Omental fat pad (tissue), 4 donors: ENCODE measurements at places on chromosomes 5 and 9.

GRCh38 chr9:135339378-135339973 lies 140.1 kb upstream of the PPP1R26 start:
- DNase-seq: no peak

DNA sequence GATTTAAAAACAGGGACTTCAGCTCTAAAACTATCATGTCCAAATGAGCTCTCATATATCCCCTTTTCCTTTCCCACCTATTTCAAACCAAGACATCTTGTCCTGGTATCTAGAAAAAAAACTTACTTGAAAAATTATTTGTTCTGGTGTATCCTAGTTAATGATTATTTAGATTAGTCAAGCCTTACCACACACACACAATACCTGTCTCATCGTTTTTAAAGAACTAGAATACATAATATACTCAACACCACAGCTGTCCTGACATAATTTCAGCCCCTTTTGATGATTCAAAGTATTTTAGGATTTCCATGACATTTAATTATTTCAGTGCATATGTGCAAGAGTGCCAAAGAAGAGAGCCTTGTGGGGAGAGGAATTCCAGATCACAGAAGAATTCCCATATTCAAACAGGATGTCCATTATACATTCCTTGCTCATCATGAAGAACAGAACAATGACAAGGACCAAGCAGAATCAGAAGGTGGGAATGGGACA lies 233.7 kb downstream of the SMARCA2 start:
- no peak for DNase-seq

DNA sequence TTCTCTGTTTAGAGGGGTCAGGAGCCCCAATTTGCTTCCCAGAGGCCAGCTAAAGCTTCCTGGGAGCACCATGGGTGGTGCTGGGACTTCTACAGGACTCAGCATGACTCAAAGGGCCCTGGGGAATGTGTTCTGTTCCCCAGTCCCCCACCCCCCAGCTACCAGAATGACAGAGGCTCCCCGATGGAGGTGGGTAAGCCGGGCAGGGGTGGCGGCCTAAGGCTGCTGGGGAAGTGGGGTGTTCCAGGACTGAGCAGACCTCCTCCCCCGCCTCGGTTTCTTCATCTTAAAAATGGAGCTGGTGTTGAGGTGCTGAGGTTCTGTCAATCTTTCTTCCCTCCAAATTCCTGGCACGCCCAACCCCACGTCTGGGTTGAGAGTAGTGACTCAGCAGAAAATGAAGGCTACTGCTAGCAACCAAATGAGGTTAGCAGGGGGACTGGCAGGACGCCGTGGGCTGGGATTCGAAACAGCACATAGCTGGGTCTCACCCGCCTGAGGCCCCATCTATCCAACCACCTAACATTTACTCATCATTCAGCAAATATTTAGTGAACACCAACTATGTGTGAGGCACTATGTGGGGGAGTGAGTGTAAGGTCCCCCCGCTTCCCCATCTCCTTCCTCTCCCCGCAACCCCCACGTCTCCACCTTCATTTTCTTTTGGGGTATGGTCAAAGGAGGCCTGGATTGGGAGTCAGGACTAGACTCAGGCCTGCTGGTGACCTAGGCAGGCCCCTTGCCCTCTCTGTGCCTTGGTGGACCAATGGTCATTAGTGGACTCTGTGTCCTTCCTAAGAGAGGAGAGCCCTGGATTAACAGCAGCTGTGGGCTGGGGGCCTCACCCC lies 50.2 kb downstream of the C9orf50 start:
- DNase-seq: peak; percentile 42

- no peak for DNase-seq
Observed at GRCh38 chr9:136047775-136048559, 47.1 kb downstream of the NACC2 start.

DNA sequence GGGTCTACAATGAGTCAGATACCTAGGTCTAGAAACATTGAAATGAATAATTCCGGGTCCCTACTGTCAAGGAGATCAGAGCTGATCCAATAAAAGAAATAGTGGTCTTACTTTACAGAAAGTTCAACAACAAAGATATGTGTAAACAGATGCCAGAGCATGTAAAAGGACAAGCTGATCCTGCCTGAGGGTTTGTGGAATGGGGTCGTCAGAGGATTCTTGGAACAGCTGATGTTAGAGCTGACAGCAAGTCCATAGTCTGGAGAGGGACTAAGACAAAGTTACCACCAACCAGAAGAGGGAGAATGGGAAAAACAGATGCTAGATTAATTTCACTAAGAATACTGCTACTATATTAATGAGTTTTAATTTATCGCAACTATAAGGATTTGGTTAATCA lies 71.5 kb downstream of the FREM1 start:
- no peak for DNase-seq

- DNase-seq: no peak
Observed at GRCh38 chr5:11984196-11984595, 80.0 kb upstream of the CTNND2 start.

DNA sequence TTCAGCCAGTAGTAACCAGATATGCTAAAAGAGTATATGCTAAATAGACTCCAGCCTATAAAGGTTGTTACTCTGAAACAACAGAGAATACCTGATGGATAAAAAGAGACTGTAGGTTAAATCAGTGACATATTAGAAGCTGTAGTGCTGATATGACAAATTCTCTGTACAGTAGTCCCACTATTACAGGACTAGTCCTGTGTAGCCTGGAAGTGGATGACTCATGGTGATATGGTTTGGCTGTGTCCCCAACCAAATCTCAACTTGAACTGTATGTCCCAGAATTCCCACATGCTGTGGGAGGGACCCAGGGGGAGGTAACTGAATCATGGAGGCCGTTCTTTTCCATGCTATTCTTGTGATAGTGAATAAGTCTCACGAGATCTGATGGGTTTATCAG lies 276.2 kb upstream of the POU5F2 start:
- DNase-seq: no peak

DNA sequence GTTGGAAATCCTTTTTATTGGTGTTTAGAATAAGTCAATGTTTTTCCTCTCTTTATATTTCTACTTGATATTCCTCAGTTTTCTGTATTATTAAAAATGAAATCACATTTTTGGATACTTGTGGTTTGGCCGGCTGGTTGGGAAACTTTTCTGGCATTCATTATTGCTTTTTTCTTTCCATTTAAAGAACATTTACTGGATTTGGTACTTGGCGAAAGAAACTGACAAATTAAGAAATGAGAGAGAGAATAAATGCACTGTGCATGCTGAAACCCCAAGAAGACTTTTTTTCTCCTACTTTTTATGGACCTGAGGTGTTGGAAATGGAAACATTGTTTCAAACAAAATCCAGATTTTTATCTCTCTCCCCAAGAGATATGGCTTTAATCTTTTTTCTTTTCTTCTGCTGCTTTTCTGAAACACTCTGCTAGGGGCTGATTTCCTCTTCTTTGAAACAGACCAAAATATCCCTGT lies 128.4 kb downstream of the SNX18 start:
- DNase-seq: no peak

GRCh38 chr9:114290561-114290986 lies 32.3 kb upstream of the ORM1 start:
- peak; percentile 7 for DNase-seq

- DNase-seq: no peak
Observed at GRCh38 chr5:106966686-106967315, 703.9 kb downstream of the EFNA5 start.

DNA sequence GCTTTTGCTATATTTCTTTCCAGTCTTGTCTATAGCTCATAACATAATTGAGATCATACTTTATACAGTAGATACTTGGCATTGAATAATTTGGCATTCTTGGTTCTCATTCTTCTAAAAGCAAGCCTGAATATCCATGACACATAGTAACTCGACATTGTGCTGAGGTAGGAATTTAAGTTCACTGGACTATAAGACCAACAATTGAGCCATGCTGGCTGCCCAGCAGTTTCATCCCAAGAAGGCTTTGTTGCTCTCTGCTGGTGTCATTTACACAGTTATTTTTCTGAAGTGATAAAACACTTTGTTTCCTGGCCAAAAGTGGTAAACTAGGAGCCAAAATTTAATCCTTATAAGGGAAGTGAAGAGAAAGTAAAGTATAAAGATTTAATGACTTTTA lies 192.0 kb downstream of the ADAMTSL1 start:
- DNase-seq: no peak

GRCh38 chr9:71130521-71130920 lies 9.1 kb upstream of the TRPM3 start:
- no peak for DNase-seq

DNA sequence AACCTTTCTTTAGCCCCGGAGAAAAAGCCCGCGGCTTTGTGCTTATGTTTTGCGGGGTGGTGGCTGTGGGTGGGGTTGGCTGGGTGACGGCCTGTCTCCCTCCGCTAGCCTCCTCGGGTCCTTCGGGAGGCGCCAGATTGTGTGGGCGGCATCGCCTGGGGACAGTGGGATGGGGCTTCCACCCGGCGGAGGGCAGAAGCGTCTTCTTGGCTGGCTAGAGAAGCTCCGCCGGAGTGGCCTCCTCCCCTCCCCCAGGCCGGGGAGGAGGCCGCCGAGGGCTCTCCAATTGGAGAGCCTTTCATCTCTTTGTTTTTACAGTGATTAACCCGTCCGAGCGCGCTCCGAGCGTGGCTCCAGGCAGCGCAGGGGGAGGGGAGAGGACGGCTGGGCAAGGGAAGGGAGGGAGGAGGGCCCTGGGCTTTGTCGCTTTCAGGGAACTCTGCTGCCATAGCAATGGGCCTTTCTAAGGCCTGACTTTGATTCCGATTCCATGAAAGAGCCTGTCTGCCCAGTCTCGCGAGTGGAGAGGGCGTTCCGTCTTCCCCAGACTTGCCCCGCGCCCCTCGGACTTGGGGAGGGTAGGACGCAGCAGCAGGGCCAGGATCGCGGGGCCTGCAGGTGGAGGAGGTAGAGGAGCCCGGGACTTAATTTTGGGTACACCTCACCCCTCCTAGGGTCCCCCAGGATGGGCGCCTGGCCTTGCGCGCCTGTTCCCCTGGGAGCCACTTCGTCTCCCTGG lies 36.7 kb upstream of the TIFAB start:
- no peak for DNase-seq

DNA sequence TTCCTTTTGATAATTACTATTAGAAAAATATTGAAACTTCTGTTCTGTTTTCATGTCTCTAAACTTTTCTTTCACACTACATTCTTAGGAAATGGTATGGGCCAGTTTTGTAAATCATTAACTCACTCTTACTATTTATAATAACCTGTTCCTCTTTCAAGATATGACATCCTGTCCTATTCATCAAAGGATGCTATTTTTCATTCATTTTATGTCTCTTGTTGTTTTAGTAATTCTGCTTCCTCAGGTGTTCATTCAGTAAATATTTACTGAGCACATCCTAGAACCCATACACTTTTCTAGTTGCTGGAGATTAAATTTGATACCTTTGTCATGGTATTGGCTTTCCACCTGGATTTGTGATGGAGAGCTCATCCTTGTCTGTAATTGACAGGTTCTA lies 58.0 kb downstream of the GDA start:
- DNase-seq: no peak

DNA sequence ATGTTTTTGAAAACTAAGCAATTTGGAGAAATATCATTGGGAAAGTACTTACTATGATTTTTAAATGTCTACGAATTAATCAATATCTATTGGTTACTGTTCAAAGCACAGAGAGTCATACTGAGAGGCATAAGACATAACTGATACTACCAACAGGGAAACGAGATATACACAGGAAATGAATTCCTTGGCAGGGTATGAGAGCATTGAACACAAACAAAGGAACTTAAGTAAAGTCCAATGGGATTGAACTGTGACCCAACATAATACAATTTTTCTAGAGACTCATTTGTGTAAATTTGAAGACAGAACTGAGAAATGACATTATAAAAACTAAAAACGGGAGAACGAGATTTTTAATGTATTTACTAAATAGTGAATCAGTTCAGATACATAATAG lies 1.3 kb upstream of the ITGA1 start:
- DNase-seq: no peak

DNA sequence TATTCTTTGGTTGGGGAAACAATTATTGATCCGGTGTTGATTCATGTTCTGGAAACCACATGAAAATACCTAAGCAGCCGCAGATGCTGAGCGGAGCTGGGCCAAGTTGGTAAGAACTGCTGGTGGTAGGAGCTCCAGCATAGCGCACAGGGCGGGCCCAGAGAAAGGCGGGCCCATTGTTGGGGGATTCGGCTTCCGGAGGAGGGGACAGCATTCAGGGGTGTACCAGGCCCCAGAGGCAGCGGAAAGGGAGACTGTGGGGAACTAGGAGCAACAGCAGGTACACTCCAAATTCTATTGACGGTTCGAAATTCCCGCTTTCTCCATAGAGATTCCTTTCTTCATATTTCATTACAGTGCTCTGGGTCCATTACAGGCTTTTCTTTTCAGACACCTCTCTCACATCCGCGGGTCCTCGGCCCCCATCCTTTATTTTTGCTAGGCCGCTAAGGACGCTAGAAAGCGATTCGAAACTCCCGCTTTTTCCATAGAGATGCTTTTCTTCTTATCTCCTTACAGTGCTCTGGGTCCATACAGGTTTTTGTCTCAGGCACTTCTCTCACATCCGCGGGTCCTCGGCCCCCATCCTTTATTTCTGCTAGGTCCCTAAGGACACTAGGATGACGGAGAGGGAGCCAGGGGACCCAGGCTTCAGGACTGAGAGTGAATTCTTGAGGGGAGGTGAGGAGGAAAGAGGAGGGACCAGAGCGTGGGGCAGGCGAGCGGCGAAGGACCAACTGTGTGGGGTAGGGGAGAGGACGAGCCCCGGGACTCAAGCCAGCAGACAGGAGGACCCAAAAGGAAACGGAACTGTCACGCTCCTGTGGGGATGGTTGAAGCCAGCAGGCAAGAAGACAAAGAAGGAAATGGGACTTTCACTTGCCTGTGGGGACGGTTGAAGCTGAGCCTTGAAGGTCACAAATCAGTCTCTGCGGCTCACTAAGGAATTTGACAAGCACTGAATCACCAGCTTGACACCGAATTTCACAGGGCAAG lies at the start of gene CCDC152:
TSS of gene CCDC152 (plus strand) at position 213 of the 996 bp plus-strand sequence. CDS start 2,304 bp downstream, outside the sequence.
- no peak for DNase-seq

GRCh38 chr9:79768194-79768593 lies 196.4 kb downstream of the TLE4 start:
- no peak for DNase-seq

DNA sequence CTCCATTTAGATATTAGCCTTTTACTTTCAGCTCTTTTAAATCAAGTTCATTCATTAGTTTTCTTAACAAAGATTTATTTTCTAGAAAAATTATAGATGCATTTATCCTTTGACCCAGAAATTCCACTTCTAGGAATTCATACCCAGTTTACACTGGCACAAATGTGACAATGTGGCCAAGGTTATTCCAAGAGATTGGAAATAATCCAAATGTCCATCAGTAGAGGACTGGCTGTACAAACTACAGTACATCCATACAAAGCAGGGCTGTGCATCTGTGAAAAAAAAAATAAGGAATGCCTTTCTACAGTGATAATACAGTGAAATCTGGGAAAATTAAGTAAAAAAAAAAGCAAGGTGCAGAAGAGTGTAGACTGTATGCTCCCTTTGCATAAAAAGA lies 149.2 kb downstream of the GABBR2 start:
- DNase-seq: no peak

DNA sequence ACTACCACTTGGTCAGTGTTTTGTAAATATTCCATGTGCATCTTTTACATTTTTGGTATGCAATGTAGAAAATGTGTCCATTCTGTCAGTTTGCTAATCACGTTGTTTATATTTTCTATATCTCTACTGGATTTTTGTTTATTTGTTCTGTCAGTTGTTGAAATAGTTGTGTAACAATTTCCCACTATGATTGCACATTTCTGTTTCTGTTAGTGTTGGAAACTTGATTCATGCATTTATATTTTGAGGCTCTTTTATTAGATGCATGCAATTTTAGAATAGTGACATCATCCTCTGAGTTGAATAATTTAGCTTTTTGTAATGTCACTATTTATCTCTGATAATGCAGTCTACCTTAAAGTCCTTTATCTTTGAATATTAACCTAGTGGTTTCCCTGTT lies 25.8 kb upstream of the LECT2 start:
- DNase-seq: no peak

- DNase-seq: no peak
Observed at GRCh38 chr9:95494416-95495371, 22.1 kb downstream of the PTCH1 start.
